Kidney (tissue), 22 donors: ENCODE measurements at places on chromosomes 13 and 19. TPM values are rescaled to one million over a fixed set of nuclear protein-coding genes. Genes with fewer than 3 reads are reported as not detected.

DNA sequence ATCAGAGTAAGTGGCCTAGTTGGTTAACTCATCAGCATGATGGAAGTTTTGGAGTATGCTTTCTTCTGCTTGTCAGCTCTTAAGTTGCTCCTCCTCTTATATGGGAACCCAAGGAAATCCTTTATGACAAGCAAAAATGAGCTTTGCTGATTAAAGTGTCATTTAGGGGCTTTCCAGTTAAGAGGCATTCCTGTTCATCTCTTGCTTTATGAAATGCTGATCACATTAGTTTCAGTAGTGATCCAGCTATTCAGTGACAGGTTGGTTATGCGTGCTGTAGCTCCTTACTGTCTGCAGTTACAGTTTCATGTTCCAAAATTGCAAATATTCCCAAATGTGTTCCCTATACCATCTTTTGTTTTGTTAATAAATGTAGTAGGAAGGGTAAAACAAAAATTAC lies 146.6 kb downstream of the CDK8 start:
- H3K4me1 ChIP-seq, result no peaks in the 10 kb centered on the region
- peaks cover 6% of the 10 kb centered on the region for H3K36me3 ChIP-seq
- no peak overlapping the region for H3K4me3 ChIP-seq
- DNase-seq, result no peak
- H3K27me3 ChIP-seq, result no peaks in the 10 kb centered on the region

GRCh38 chr19:4431808-4432674 lies 25.6 kb downstream of the UBXN6 start:
- no peak overlapping the region for H3K4me3 ChIP-seq
- H3K4me1 ChIP-seq, result no peaks in the 10 kb centered on the region
- no peaks in the 10 kb centered on the region for H3K36me3 ChIP-seq
- no peak overlapping the region for H3K27ac ChIP-seq
- H3K27me3 ChIP-seq, result no peaks in the 10 kb centered on the region
- peak; percentile 76 for DNase-seq

GRCh38 chr19:4991996-4992698 lies 23.2 kb downstream of the KDM4B start:
- peaks cover 11% of the 10 kb centered on the region for H3K4me1 ChIP-seq
- no peaks in the 10 kb centered on the region for H3K27me3 ChIP-seq
- H3K4me3 ChIP-seq, result no peak overlapping the region
- no peak overlapping the region for H3K27ac ChIP-seq

GRCh38 chr19:38664503-38665211 lies 17.2 kb downstream of the ACTN4 start:
- no peaks in the 10 kb centered on the region for H3K27me3 ChIP-seq
- H3K4me1 ChIP-seq, result peaks cover 85% of the 10 kb centered on the region
- peaks cover 8% of the 10 kb centered on the region for H3K36me3 ChIP-seq
- no peak for DNase-seq

- DNase-seq, result no peak
- H3K27ac ChIP-seq, result no peak overlapping the region
- H3K36me3 ChIP-seq, result no peaks in the 10 kb centered on the region
Measured at GRCh38 chr19:33781996-33782395, 14.7 kb upstream of the KCTD15 start.

DNA sequence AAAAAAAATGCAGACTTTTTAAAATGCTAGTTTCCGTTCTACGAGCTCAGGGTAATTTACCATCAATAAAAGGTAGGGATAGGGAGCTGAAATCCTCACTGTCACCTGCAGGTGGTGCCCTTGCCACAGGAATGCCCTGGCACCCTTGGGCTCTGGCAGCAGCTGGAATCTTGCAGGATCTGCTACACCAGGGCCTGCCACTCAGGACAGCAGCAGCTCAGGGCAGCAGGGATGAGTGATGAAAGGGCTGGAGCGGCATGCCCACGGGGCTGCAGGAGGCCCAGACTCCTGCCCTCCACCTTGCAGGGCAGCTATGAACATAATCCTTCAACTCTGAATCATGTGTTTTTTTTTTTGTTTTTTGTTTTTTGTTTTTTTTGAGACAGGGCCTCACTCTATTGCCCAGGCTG lies 54.0 kb downstream of the GNG7 start:
- peak; percentile 83 for DNase-seq
- no peaks in the 10 kb centered on the region for H3K27me3 ChIP-seq
- no peaks in the 10 kb centered on the region for H3K4me1 ChIP-seq

DNA sequence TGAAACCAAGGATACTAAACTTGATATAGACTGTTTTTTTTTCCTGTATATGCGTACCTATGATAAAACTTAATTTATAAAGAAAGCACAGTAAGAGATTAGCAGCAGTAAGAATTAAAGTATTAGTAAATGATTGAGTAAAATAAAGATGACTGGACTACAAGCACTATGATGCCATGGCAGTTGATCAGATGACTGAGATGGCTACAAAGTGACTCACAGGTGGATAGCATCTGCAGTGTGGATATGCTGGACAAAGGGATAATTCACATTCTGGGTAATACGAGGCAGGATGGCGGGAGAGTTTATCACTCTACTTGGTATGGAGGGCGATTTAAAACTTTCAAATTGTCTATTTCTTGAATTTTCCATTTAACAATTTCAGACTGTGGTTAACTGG lies 11.8 kb downstream of the HTR2A start:
- H3K27me3 ChIP-seq, result no peaks in the 10 kb centered on the region
- no peaks in the 10 kb centered on the region for H3K4me1 ChIP-seq
- DNase-seq, result no peak
- no peak overlapping the region for H3K27ac ChIP-seq
- H3K36me3 ChIP-seq, result no peaks in the 10 kb centered on the region
- no peak overlapping the region for H3K4me3 ChIP-seq

GRCh38 chr19:4164262-4164661 lies 10.8 kb downstream of the CREB3L3 start:
- no peaks in the 10 kb centered on the region for H3K4me1 ChIP-seq
- H3K36me3 ChIP-seq, result no peaks in the 10 kb centered on the region
- no peaks in the 10 kb centered on the region for H3K27me3 ChIP-seq
- no peak for DNase-seq

DNA sequence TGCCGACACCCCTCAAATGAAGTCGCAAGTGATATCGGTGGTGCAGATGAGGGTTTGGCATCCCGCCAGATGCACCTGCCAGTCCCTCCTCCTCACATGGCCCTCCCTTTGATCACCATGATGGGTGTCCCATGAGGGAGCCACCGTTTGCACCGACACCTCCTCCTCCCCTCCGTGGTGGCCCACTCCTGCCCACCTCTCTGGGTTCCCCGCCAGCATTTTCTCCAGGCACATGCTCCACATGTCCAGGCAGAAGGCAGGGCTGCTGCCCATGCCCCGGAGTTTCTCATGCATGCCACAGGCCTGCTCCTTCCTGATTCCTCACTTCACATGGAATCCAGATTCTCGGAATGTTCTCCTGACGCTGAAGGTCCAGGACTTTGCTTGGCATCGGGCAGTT lies 49.3 kb downstream of the COL4A2 start:
- H3K27me3 ChIP-seq, result no peaks in the 10 kb centered on the region
- no peak overlapping the region for H3K4me3 ChIP-seq
- peaks cover 2% of the 10 kb centered on the region for H3K36me3 ChIP-seq
- peak overlapping the region; percentile 44 for H3K27ac ChIP-seq
- H3K4me1 ChIP-seq, result no peaks in the 10 kb centered on the region

DNA sequence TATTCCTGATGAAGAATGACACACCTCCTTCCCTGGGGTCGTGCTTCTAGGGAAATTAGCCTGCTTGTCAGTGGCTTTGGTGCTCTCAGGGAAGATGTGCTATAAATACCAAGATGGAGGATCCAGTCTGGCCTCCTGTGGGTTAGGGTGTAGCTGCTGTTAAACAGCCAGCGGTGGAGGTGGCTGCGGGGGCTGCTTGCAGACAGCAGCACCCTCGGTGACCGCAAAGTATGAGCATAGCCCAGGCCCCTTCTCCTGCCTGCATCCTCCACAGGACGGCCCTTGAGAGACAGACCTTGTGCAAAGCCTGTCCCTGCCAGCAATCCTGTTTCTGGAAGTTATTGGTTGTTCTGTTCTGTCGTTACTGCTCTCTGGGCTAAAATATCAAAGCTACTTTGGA lies 11.4 kb downstream of the VSTM2B start:
- DNase-seq, result no peak
- H3K4me1 ChIP-seq, result no peaks in the 10 kb centered on the region
- no peaks in the 10 kb centered on the region for H3K36me3 ChIP-seq
- no peaks in the 10 kb centered on the region for H3K27me3 ChIP-seq

DNA sequence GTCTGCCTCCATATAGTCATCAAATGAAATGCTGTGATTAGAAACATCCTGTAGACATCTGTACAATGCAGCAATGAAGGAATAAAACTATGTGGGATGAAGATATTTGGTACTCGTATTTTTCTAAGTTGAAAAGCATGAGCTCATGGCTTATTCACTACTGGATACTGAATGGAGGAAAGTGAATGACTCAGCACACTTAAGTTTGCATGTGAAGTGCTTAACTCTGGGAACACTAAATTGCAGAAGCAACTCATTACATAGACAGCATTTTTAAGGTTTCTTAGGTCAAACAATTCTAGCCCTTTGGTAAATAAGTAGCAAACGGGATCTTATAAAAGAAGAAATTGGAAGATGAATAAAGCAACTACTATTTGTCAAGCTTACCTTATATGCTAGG lies 429.0 kb upstream of the MIR17HG start:
- H3K4me1 ChIP-seq, result no peaks in the 10 kb centered on the region
- H3K4me3 ChIP-seq, result no peak overlapping the region
- no peak overlapping the region for H3K27ac ChIP-seq

DNA sequence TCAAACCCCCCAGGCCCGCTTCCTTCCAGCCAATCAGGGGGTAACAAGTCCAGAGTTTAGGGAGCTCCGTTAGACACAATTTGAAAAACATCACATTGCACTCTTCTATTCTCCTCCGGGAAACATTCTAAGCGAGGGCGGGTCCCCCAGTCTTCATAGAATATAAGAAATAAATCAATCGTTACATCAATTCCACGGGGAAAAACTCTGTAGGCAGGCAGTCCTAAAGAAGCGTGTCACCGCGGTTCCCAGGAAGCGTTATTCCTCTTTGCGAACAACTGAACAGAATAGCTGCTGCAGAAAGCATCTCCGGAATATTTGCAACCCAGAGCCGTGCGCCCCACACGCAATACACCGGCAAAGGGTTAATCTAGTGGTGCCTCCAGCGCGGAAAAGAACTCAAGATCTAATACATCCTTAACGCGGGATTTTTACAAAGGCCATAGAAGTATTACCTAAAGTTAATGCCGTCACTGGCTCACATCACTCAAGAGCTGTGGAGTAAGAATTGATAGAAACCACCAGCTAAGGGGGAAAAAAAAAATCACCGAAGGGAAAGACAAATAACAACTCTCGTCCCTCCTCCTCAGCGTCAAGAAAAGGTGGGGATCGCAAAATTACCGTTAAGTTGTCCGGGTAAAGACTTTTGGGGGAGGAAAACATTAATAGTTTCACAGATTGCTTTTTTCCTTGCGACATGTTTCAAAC lies 65.1 kb downstream of the KCNRG start:
- H3K27me3 ChIP-seq, result no peaks in the 10 kb centered on the region
- peak overlapping the region; percentile 95 for H3K4me3 ChIP-seq
- peak overlapping the region; percentile 58 for H3K27ac ChIP-seq

- H3K27me3 ChIP-seq, result no peaks in the 10 kb centered on the region
- no peaks in the 10 kb centered on the region for H3K36me3 ChIP-seq
- no peak for DNase-seq
- no peaks in the 10 kb centered on the region for H3K4me1 ChIP-seq
Measured at GRCh38 chr19:13260883-13261653, 110.9 kb downstream of the IER2 start.

GRCh38 chr19:46179076-46179759 lies 31.2 kb downstream of the IGFL2 start:
- DNase-seq, result no peak
- no peak overlapping the region for H3K27ac ChIP-seq
- H3K27me3 ChIP-seq, result no peaks in the 10 kb centered on the region

DNA sequence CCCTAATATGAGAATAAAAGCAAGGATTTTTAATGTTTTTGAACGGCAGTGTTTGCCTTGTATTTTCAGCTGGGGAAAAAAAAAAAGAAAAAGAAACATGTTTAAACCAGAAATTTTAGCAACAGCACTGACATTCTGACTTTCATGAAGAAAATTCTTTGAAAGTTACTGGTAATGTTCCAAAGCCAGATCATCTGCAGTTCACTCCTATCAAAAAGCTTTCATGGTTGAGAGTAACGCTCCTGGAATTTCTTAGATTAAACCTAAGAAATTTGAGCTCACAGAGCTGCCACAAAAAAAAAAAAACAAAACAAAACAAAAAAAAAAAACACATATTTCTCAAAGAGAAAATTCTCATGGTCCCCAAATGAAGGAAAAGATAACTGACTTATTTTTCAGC lies 1106.7 kb downstream of the EFNB2 start:
- H3K4me3 ChIP-seq, result no peak overlapping the region
- no peak for DNase-seq
- H3K4me1 ChIP-seq, result no peaks in the 10 kb centered on the region

- H3K27ac ChIP-seq, result no peak overlapping the region
- no peak for DNase-seq
- H3K4me3 ChIP-seq, result no peak overlapping the region
- no peaks in the 10 kb centered on the region for H3K27me3 ChIP-seq
Measured at GRCh38 chr13:99057310-99057975, 79.6 kb upstream of the DOCK9 start.

- peak overlapping the region; percentile 47 for H3K4me3 ChIP-seq
- DNase-seq, result no peak
- no peaks in the 10 kb centered on the region for H3K36me3 ChIP-seq
- H3K27me3 ChIP-seq, result no peaks in the 10 kb centered on the region
Measured at GRCh38 chr19:12913851-12914690, 5.0 kb downstream of the SYCE2 start.

DNA sequence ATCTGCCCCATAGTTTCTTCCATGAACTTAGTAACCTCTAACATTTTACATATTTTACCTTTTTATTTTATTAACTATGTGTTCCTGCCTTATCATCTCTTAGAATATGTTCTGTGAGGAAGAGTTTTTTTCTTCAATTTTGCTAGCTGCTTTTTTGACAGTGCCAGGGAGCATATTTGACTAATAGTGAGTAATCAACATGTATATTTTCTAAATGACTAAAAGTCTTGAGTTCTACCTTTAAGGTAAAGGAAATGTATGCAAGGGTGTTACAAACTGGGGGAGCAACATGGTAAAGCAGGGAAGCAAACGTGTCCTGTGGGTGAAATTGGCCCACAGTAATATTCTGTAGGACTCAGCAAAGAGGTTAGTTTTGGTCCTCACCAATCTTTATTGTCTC lies 165.5 kb downstream of the NBEA start:
- H3K27me3 ChIP-seq, result no peaks in the 10 kb centered on the region
- no peaks in the 10 kb centered on the region for H3K36me3 ChIP-seq
- no peak overlapping the region for H3K4me3 ChIP-seq
- H3K4me1 ChIP-seq, result no peaks in the 10 kb centered on the region

DNA sequence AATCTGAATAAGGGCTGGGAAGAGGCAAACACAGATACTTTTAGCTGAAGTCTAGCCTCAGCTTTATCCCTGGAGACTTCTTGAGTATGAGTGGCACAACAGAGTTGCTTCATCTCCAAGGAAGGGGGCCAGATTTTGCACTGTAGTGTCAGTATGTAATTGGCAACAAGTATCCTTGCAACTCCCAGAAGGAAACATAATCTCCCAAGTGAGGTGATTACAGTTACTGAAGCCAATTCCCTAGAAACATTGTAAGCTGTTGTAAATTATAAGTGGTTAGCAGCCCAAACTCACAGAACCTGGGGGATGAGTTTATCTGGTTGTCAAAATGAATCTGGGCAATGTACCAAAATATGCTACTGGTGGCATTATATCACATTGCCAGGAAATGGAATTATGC lies 2065.7 kb upstream of the PCDH20 start:
- H3K36me3 ChIP-seq, result no peaks in the 10 kb centered on the region
- no peak for DNase-seq
- no peak overlapping the region for H3K27ac ChIP-seq
- H3K4me3 ChIP-seq, result no peak overlapping the region

Gene SLC25A41
- total RNA-seq, result 0.28 TPM

Gene PCDH17
- total RNA-seq, result 18.5 TPM

Gene GPR12
- total RNA-seq, result not detected

Gene EDDM13
- total RNA-seq, result 0.54 TPM

Gene SOHLH2
- 0.54 TPM for total RNA-seq

Gene ZNF793
- total RNA-seq, result 12.9 TPM

Gene CD33
- total RNA-seq, result 14.0 TPM

Gene ZNF570
- total RNA-seq, result 8.2 TPM

Gene RPL13A
- total RNA-seq, result 2,090 TPM
